ENCODE measurements at places on chromosomes 13 and 19. TPM values are rescaled to one million over a fixed set of nuclear protein-coding genes. Genes with fewer than 3 reads are reported as not detected.
A peak's percentile ranks its signal among the peaks of the same experiment; 100 is the strongest.

GRCh38 chr13:75442736-75443234 is 39.2 kb downstream of the TBC1D4 start:
- DNase-seq: no peak

- no peak for DNase-seq
Measured at GRCh38 chr19:39390451-39390750, 505 bp downstream of the PAF1 start.

- DNase-seq: no peak
Measured at GRCh38 chr13:42378383-42378780, 106.4 kb downstream of the AKAP11 start.

DNA sequence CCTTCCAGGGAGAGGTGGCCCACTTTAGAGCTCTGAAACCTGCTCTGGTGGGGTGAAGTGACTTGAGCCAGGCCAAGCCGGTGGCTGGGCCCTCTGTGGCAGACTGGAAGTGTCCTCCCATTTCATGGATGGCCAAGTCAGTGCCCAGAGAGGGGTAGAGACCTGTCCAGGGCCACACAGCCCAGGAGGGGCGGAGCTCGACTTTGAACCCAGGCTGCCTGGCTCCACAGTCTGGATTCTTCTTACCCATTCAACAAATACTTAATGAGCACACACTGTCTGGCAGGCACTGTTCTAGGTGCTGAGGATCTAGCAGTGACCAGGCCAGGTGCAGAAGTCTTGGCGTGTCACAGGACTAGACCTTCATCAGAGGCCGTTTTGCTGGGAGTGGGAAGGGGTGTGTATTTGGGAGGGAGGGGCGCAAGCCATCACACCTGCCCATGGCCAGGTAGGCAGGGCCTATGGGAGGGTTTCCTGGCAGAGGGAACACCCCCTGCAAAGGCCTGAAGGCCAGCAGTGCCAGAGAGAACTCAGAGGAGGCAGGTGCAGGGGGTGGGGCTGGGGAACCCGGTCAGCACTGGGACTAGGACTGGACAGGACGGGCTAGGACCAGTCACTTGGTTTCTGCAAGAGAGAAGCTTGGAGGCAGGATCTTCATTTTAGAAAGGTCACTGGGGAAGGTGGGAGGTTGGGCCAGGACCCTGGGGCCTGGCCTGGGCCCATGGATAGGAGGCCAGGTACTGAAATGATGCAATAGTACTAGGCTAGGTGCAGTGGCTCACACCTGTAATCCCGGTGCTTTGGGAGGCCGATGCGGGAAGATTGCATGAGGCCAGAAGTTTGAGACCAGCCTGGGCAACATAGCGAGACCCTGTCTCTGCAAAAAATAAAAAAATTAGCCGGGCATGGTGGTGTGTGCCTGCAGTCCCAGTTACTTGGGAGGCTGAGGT is 31.8 kb downstream of the DNM2 start:
- DNase-seq: no peak

DNA sequence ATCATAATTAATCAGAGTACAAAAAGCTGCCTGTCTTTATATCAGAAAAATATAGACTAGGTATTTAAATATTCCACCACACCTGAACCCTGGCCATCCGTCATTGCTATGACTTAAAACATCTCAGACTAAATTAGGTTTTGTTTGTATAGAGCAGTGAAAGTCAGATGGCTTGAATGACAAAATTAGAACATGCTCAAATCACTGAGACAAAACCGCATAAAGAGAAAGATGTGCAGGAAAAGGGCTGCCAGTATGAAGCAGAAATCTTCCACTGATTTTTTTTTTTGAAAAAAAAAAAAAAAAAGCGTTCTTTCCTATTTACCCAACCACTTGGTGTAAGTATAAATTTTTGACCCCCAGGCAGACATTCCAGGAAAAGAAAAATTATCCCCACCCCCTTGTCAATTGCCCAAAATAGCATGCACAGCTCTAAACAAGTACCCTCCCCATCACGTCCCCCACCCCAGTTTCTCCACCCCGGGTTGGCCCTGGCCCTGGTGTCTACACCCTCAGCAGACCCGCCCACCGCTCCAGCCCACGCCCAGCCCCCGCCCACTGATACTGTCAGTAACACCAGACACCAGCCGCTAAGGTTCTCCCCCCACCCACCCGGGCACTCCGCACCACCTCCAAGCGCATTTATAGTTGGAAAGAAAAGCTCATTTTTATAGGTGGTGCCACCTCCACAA is 118.6 kb downstream of the URI1 start:
- no peak for DNase-seq

DNA sequence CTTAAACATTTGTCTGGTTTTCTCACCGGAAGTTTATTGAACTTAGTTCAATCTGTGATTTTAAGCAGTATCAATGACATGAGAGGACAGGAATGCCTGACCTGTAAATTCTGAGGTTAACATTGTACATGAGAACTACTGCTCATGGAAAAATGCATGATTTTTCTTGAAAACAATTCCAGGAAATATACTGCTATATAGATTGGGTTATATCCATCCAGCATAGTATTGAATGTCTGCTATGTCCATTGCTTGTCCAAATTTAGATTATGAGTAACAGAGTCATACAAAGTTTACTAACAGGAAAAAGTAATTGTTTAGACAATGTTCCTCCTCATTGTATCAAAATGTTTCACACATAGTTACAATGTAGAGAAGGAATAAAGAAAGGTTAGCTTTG is 606.8 kb downstream of the DACH1 start:
- no peak for DNase-seq

DNA sequence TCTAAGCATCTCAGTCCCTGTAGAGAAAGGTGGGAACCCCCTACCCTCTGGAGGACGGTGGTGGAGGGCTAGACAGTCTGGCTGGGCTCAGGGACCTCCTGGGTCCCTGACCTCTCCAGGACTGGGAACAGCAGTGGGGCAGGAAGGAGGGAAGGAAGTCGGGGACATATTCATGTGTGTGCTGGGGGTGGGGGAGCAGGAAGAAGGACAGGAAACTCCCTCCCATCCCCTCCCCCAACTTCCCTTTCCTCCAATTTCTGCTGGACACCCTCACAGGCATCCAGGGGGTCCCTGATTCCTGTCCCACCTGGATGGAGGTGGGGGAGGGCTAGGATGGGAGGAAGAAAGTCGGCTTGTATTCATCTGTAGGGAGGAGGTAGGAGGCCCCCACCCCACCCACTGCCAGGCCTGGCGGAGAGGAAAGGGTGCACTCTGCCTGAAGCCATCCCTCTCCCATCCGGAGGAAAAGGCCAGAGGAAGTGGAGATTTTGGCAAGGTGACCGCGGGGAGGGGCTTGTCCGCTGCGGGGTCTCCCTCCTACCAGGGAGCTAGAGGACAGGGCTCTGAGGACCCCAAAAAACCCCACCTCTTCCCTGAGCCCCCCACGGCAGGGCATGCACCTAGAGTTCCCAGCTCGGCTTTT is 2.3 kb downstream of the NOVA2 start:
- no peak for DNase-seq

DNA sequence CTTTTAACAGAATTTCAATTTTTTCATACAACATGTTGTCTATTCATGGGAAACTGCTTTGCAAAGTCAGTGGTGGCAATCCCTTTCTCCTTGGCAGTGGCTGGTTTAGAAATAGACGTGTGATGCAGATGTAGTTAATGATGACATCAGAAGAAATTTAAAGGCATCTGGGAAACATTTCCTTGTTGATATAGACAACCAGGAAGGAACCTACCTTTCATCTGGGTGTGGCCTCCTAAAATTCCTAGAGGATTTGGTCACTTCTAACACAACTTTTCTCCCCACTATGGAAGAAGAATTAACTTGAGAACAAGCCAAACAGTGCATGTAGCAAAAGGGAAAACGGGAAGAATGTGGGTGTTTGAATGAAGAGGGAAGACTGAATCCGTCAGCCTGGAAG is 102.8 kb downstream of the EFNB2 start:
- DNase-seq: no peak

DNA sequence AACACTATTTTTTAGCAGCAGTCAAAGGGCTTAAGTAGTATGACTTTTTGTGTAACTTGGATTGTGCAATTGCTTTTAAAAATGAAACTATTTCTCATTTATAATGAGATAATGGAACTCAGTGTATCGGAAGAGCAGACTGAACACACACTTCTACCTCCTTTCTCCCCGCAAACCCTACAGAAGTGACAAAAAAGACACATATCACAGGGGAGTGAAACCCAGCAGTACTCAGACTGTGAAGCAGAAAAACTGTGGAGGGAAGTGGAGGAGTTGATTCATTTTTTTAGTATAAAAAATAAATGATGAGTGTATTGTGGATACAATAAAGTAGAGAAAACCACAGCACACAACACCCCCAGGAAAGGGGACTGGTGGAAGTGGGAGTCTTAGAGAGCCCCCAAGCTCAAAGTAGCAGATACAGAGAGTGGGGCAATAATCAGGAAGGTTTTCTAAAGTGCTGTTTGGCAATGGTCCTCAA is 9.7 kb downstream of the LPAR6 start:
- DNase-seq: no peak

LMTK3 gene
- total RNA-seq: not detected

- no peak for DNase-seq
Measured at GRCh38 chr13:113832631-113833030, 31.2 kb downstream of the GAS6 start.

DNA sequence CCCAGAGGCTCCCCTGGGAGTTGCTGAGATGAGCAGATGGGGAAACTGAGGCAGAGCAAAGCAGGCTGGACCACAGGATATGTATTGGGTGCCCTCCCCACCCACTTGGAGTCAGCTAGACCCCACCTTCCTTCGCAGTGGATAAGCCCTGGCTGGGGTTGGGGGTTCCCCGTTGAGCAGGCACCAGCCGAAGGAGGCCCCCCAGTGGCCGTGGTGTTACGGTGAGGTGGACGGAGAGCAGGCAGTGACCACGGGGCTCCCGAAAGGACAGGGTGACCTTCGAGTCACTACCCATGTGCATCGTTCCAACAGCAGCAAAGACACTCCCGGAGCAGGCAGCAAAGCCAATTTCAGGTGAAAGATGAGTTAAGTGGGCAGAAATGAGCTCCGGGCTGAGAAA is 62.4 kb upstream of the ADGRE5 start:
- peak; percentile 8 for DNase-seq

LGALS14 gene
- not detected for total RNA-seq

NCR1 gene
- not detected for total RNA-seq

DNA sequence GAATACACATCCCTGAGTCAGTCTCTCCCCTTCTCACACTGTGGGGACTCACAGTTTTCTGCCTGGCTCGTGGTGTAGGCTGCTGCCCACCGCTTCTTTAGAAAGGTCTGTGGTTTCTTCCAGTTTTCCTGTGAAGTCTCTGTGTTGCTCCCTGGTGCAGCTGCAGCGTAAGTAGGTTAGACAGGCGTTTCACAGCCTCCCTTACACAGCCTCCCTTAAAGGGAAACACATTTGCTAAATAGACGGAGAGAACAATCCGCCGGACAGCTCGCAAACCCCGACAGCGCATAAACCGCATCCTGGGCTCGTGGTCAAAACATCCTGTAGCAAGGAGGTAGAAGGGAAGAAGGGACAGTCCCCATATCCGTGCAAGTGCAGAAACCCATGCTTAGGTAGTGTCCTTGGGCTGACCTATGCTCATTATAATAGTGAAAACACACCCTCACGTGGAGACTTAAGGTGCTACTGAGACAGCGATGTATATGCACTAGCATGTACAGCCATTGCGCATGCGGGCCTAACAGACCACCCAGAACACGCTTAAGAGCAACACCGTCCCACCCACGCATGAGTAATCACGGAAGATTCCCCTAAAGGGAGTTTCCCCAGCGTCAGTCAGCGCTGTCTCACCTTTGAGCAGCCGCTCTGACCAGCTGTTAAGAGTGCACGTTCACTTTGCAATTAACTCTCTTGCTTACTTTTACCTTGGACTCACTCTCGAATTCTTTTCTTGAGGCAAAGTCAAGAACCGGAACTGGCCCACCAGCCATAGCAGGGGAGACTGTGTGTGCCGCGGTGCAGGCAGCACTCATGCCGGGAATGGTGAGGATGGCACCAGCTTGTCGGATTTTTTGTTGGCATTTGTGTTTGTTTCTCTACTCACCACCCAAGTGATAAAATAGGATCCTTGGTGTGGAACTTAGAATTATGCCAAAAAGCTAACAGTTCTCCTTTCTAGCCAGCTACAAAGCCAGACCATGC is 16.6 kb downstream of the SIGLEC8 start:
- no peak for DNase-seq

All from SK-MEL-5 (cell line).